ENCODE measurements at places on chromosomes 3 and 15.

GRCh38 chr15:77059786-77060361 is 11.0 kb downstream of the TSPAN3 start:
- no peak for DNase-seq

DNA sequence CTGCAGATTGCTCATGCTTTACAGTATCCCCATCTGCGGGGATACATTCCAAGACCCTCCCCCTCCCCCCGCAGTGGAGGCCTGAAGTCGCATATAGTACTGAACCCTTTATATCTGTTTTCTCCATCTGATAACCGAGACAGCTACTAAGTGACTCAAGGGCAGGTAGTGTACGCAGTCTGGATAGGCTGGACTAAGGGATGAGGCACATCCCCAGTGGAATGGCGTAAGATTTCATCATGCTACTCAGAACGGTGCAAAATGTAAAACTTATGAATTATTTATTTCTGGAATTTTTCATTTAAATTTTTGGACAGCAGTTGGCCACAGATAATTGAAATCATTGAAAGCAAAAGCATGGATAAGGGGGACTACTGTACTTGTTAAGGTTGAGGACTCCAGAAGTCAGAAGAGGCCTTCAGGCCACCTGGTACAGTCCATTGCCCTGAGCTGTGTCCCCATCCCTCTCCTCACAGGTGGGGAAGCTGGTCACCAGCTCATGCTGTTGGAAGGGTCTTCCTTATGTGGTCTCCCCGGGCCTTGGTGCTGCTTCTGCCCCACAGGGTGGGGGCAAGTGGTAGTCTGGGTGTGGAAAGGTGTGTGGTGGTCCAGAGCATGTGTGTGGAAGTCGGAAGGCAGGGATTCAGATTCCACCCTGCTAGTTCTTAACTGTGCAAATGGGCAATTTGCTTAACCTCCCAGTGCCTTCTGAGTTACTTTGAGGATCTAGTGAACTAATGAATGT is 72.0 kb downstream of the HCN4 start:
- no peak for DNase-seq

- DNase-seq = no peak
These were observed 15.9 kb upstream of the SKOR1 start for GRCh38 chr15:67809441-67809840.

GRCh38 chr3:172698631-172699030 is 12.2 kb downstream of the NCEH1 start:
- no peak for DNase-seq

DNA sequence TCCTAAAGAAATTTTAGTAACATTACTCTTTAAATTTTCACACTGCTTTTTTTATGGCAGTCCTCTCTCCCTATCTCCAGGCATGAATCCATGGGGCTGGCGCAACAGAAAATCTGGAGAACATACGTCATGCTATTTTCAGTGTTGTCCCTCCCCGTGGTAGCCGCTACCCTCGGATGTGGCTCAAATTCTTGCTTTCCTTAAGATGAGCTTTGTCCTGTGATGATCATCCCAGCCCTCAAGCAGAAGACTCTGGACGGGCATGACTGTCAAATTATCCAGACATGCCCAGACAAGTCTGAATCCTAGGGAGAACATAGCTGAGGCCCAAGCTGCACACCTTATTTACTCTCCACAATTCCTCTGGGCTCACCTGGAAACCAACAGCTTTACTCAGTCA is 49.1 kb downstream of the FMN1 start:
- no peak for DNase-seq

DNA sequence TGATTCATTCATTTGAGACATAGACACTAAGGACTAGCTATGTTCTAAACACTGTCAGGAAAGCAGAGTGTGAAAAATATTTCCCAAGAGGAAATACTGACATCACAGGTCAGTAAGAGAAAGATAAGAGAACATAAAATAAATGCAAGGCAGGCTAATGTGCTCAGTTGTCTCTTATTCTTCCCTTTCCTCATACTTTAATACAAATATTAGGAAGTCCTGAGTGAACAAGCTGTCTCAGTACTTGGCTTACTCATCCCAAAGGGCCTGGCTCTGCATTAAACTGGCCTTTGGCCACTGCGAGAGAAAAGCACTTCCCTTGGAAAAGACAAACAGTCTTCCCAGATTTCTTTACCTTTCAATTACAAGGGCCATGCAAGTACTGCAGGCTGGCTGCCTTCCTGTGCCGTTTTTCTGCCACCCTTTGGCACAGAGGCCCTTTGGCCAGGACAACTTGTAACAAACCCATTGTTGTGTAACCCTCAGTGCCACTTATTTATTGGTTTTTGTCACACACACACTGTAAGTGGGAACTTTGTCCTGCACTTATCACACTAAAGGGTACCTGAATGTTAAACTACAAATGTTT is 31.7 kb downstream of the EDC3 start:
- DNase-seq = no peak

GRCh38 chr15:32908872-32909271 is 191.1 kb downstream of the GREM1 start:
- no peak for DNase-seq

DNA sequence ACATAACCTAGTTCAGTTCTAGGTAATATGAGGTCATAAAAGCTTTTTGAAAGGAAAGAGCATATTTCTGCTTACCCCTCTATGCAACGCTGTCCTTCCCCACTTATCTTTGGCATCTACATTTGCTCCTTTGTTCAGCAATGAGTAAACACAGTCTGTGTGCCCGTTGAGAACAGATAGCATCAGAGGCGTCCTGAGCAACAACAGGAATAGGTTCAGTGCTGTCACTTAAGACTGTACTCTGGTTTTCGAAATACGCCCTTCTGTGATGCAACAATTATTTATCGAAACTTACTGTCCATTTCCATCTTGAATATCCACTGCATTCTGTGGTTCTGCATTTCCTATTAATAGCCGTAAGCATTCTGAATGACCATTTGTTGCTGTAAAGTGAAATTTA is 84.4 kb downstream of the BTD start:
- peak; percentile 7 for DNase-seq

GRCh38 chr3:123656691-123657090 is 71.8 kb upstream of the HACD2 start:
- DNase-seq = no peak

- no peak for DNase-seq
These were observed 125.8 kb downstream of the OXSM start for GRCh38 chr3:25915673-25916072.

DNA sequence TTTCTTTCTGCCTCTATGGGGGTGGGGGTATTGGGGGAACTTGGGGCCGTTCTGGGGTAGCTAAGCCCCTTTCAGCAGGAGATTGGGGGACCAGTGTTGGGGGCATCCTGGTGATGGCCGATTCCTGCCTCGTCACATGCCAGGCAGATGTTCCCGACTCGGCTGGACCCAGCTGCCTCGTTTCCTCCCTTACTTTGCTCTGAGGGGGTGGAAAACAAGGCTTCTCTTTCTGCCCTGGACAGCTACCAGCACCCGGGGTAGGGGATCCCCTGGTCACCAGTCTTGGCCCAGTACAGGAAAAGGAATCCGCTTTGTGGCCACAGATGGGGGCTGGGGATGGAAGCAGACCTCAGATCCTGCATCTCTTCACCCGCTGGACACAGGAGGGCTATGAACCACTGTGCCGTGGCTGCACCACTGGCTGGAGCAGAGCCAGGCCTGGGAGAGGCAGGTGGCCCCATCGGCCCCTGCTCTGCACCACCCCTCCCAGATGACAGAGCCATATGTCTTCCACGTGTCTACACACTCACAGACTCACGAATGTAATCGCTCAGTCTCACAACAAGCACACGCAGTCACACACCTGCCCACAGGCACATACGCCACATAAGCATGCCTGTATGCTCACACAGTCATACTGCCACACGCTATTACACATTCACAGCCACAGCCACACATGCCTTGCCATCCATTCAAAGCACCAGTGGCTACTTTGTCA is 12.4 kb downstream of the SNX33 start:
- DNase-seq = no peak

DNA sequence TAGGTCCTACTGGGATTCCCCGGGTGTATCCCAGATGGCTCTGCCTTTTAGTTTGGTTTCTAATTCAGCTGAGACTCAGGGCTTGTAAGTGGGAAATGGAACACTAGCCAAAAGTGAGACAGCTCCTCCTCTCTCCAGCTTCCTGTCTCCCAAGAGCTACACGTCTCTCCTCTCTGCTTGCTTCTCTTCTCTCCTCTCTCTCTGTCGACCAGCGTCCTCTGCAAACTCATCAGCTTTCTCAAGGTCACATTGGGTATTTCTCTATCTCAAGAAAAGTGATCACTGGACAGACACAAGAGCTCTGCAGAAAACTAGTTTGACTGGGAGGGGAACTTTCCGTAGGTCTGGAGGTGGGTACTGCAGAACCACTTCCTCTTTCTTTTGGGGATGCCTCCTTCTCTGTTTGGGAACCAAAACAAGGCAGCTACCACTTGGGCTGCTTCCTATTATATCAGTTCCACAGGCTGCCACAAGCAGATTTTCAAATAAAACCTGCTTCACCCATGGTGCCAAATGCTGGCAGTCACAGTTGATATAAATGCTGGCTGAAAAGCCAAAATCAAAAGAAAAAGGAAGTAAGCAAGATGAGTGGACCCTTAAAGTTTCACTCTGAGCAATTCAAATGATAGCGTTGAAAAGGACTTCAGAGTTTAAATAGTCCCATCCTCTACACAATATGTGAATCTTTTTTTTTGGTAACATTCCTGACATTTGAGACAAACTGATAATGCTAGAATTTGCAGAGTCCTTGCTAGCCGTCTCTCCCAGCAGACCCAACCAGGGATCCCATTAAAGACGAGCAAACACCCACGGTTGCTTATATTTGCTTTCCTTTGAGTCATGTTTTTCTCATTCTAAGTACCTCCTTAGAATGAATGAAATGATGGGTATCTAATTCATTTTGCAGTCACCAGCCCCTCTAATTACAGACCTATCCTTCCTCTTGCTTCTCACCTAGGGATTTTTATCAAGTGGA is 7.2 kb upstream of the DYNC1LI1 start:
- DNase-seq = no peak

DNA sequence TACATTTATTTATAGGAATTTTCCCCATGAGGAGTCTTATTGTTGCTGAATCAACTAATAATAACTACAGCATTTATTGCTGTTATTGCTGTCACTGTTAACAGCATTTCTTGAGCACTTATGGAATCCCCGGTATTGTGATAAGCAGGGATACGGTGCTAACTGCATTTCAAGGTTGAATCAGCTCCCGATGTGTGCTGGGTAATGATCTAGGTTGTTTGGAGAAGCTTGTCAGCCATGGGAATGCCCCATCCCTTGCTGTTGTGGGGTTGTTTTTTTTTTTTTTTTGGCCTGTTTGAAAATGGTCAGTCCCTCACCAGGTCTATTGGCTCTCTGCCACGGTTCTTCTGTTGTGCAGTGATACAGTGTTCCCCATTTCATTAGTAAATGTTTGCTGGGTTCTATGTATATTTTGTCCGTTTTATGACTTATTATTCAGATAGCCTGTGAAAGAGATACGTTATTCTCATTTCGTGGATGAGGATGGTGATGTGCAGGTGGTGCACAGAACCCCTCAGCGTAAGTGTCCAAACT is 48.5 kb downstream of the MED12L start:
- no peak for DNase-seq

DNA sequence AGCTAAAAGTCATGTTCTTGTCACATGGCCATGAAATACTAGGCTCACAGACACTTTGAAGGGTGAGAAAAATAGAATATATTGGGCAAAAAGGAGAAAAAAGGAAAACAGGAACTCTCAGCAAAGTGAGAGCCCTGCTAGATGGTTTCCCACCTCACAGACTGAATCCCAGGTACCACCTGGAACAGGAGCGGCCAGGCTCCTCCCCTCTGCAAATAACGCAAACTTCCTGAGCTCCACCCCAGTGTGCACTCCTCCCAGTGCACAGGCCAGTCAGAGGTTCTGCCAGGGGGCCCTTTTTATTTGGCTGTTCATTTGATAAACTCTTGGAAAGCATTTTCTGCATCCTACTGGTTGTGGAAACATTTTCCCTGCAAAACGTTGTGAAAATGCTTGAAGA is 780.4 kb downstream of the TBL1XR1 start:
- DNase-seq = no peak

GRCh38 chr3:187718802-187719201 is 16.4 kb upstream of the RTP2 start:
- no peak for DNase-seq

DNA sequence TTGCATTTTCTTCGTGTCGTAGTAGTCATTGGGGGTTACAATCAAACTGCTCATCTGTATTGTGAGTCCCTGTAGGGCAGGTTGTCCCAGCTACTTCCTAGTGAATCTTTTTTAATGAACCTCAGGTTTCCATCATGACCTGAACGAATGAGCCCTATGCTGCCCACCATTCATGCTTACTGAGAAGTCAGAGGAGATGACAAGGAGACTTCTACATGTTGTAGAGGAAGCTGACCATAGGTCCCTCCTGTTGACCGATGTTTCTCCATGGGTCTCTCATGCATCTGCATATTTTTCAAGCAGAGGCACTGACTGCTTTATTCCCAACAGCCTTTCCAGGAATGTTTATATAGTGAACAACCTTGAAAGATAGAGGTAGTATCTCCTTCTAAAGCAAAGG is 5.0 kb upstream of the NME9 start:
- DNase-seq = no peak

GRCh38 chr3:79326642-79327041 is 441.2 kb downstream of the ROBO1 start:
- no peak for DNase-seq

- DNase-seq = no peak
These were observed 145.6 kb upstream of the ZBTB20 start for GRCh38 chr3:115292677-115293165.

DNA sequence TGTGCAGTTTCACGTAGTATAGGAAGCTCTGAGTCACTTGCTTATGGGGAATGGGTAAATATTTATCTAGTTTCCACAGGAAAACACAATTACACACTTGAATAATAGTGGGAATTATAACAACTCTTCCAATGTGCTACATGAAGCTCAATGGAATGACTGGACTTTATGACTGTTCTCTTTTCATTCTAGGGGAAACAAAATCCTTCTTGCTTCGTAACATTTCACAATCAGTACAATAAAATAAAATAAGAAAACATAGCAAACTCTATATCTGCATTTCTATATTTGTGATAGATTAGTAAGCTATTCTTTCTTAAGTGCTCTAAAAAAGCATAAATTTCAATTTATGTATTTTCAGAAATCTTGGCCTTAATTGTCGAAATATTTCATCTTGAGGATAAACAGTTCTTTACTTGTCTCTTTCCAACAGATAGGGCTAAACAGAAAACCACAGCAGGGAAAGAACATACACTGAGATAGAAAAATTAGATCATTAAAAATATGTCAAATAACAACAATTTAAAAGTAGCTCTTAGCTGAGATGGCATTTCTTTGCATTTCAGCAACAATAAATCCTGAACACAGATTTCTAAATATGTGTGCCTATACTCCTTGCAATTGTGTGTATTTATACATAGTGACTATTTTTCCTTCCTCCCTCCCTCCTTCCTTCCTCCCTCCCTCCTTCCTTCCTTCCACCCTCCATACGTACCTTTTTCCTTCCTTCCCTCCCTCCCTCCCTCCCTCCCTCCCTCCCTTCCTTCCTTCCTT is 395.5 kb upstream of the KCNMB2 start:
- no peak for DNase-seq

Measured in ELF-1 (cell line).